ENCODE measurements at places on chromosomes 7 and 10.

- no peak for DNase-seq
Observed at GRCh38 chr7:90771281-90771680, 175.2 kb downstream of the CDK14 start.

DNA sequence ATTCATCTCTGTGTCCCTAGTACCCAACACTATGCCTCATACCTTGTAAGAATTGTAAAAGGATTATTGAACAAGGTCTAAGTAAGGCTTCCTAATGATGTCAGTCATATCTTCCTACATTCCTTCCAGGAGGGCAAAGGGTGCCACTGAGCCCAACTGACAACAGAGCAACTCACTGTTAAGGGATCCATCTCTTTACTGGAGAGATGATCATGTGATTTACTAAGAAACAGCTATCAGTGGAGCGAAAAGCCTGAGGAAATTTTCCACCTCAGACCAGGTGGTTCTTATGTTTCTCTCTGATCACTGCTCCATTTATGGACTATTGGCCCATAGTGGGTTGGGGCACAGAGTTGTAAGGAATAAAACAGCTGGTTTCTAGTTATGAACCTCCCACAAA, 38.9 kb upstream of the CNNM1 start:
- no peak for DNase-seq

- no peak for DNase-seq
Observed at GRCh38 chr7:137717811-137718271, 128.9 kb downstream of the DGKI start.

GRCh38 chr10:35466661-35467060, 130.4 kb downstream of the CCNY start:
- no peak for DNase-seq

- no peak for DNase-seq
Observed at GRCh38 chr10:8531116-8531515, 476.6 kb downstream of the GATA3 start.

GRCh38 chr7:11252011-11252607, 278.4 kb downstream of the PHF14 start:
- DNase-seq = no peak

GRCh38 chr7:13276977-13277376, 589.5 kb downstream of the ARL4A start:
- no peak for DNase-seq

- DNase-seq = no peak
Observed at GRCh38 chr10:6154566-6154965, 48.2 kb upstream of the PFKFB3 start.

GRCh38 chr10:35223016-35223415, 96.4 kb downstream of the CREM start:
- no peak for DNase-seq

- DNase-seq = no peak
Observed at GRCh38 chr7:71868797-71869196, 543.3 kb downstream of the CALN1 start.

DNA sequence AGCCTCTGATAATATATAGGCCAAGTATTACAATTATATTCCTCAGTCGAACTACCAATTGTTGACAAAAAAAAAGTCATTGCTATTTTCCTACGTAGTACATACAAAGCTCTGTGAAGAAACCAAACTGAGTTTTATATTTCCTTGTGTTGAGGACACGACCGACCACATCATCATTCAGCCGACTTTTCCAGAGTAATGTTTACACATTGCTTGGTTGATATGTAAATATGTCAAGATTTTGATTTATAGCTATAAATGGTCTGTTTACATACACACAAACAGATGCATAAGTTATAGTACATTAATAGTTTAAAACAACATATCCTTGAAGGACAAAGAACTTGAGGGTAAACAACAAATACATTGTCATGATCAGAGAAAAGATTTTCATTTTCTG, 121.5 kb downstream of the CRPPA start:
- no peak for DNase-seq

DNA sequence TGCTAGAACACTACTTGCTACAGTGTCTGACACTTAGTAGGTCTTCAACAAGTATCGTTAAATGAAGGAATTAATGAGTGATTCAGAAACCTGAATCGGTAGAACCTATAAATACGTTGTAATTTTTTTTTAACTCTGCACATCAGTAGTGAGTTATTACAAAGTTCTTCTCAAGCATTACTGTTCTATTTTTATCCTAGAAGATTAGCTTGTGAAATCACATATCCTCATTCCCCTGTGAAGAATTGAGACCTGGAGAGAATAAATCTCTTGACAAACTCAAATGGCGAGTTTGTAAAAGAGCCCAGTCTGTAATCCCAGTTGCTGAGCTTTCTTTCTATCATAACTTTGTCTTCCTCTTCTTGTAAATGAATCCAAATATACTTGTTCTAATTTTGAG, 34.7 kb downstream of the HYAL4 start:
- no peak for DNase-seq

DNA sequence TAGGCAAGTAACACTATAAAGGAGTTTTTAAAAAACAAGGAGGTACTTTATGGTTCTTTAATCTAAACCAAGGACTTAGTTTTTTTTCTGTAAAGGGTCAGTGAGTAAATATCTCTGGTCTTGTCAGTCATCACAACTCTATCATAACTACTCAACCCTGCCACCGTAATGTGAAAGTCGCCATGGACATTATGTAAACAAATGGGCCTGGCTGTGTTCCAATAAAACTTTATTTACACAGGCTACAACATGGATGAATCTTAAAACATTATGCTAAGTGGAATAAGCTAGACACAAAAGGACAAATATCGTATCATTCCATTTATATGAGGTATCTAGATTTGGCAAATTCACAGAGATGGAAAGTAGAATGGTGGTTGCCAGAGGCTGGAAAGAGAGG, 60.8 kb upstream of the SP4 start:
- DNase-seq = no peak

GRCh38 chr7:691361-692045, 35.0 kb upstream of the DNAAF5 start:
- DNase-seq = no peak

DNA sequence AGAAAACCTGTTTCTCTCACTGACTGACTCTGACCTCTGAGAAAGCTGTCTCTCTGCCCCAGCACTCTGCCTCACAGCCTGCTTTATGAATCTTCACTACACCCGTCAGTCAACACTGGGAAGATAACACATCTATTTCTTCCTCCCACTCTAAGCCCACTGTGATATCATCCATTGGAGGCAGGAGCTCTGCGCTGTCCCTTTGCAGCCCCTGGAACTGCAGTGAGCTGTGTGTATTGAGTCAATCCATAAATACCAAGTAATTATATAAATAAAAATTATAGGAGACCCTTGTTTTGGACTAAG, 17.2 kb upstream of the FXYD4 start:
- DNase-seq = no peak

GRCh38 chr10:103451091-103451813, 918 bp downstream of the CALHM2 start:
- DNase-seq = no peak

DNA sequence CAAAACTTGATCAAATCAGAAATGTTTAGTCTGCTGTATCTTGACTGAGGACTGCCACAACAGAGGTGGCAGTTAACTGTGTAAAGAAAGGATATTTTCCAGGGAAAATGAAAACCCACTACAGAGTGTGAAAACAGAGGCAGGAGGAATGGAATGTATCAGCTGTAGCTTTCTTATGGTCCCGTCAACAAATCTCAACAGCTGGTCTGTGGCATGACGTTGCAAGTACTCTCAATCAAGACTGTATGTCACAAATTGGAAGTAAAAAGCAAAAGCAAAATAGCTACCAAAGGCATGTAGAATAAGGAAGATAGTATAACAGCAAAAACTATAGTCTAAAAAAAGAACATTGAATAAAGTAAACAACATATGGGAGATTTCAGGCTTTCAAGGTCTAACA, 123.5 kb downstream of the KMT2C start:
- DNase-seq = no peak
